IMR-90 (cell line): ENCODE measurements at places on chromosomes 3 and 15. TPM values are rescaled to one million over a fixed set of nuclear protein-coding genes. Genes with fewer than 3 reads are reported as not detected.

GRCh38 chr3:127371334-127371733 lies 83.5 kb upstream of the PRR20G start:
- H3K36me3 ChIP-seq: no peaks in the 10 kb centered on the region
- no peak overlapping the region for H3K27ac ChIP-seq
- H3K4me1 ChIP-seq: no peaks in the 10 kb centered on the region
- H3K27me3 ChIP-seq: peaks cover 9% of the 10 kb centered on the region; the same call in 1 of the 2 replicates
- DNase-seq: no peak

DNA sequence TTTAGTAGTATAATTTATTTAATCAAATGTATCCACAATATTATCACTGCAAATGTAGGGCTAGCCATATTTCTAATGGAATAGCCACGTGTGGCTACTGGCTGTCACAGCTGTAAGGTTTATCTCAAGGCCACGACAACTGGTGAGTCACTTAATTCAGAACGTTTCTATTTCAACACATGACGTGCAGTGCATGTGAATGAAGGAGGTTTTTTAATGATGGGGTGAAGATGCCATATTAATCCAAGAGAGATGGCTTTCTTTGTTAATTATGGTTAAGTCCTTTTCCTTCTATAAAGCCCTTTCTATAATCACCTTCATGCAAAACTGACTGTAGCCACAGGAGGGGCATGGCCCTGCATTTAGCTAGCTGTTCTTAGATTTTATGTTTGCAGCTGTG lies 212.0 kb downstream of the FEZF2 start:
- no peak overlapping the region for H3K27ac ChIP-seq
- H3K4me1 ChIP-seq: peaks cover 2% of the 10 kb centered on the region; the same call in 1 of the 2 replicates
- H3K36me3 ChIP-seq: no peaks in the 10 kb centered on the region

- H3K4me1 ChIP-seq: no peaks in the 10 kb centered on the region
- no peak overlapping the region for H3K27ac ChIP-seq
- DNase-seq: no peak
- H3K36me3 ChIP-seq: no peaks in the 10 kb centered on the region
These were observed 115.2 kb upstream of the SLC6A11 start for GRCh38 chr3:10700821-10701220.

DNA sequence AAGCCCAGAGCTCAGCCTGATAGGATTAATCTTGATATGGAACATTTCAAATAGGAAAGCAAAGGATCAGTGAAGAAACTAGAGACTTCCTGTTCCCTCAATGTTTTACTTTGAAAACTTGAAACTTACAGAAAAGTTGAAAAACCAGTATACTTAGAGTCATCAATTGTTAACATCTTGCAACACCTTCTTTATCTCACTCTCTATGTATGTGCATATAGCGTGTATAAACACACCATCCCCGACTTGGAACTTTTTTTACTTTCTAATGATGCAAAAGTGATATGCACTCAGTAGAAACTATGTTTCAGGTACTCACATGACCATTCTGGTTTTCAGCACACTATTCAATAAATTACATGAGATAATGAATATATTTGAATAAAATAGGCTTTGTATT lies 60.5 kb downstream of the SEC22A start:
- H3K27me3 ChIP-seq: no peaks in the 10 kb centered on the region
- H3K4me3 ChIP-seq: no peak overlapping the region
- H3K27ac ChIP-seq: no peak overlapping the region
- H3K36me3 ChIP-seq: peaks cover 1% of the 10 kb centered on the region; the same call in 1 of the 2 replicates
- no peaks in the 10 kb centered on the region for H3K4me1 ChIP-seq

- H3K4me1 ChIP-seq: no peaks in the 10 kb centered on the region
- no peaks in the 10 kb centered on the region for H3K36me3 ChIP-seq
- no peak for DNase-seq
- H3K27ac ChIP-seq: no peak overlapping the region
- H3K27me3 ChIP-seq: peaks cover 23% of the 10 kb centered on the region
These were observed 4.6 kb downstream of the CFAP100 start for GRCh38 chr3:126399351-126399735.

DNA sequence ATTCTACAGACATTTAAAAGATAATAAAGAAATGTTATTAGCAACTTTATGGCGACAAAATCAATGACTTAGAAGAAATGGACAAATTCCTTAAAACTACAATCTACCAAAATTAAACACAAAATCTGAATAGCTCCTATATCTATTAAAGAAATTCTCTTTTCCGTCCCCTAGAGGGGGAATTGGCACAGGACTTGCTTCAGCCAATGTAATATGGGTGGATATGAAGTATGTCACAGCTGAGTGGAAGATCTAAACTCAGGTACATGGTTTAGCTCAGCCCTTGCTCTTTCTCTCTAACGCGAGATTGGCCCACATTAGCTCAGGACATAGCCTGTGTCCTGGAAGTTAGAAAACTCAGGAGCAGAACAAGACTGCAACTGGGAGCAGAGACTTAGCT lies 79.3 kb downstream of the DNAH12 start:
- no peak for DNase-seq
- H3K4me1 ChIP-seq: no peaks in the 10 kb centered on the region
- H3K4me3 ChIP-seq: no peak overlapping the region
- H3K27ac ChIP-seq: no peak overlapping the region
- no peaks in the 10 kb centered on the region for H3K36me3 ChIP-seq

DNA sequence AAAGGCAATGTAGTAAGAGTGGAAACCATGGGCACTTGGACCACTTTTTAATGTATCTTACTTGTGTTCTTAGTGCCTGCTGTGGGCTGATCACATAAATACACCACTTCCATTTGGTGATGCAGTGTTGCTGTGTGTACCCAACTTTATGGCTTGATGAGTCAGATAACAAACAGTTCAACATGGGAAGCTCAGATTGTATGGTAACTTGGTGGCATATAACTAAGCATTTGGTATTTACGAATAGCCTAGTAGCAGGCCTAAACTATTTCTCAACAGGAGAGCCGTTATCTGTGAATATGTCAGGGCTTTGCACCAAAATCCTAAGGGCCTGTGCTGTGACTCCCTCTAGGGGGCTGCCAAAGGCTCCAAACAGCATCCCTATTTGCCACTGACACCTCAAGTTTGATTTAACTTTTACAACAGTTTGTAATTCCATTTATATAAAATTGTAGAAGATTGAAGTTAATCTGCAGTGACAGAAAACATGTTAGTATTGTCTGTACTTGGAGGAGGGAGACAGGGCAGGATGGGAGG lies 640.4 kb upstream of the CADM2 start:
- no peaks in the 10 kb centered on the region for H3K4me1 ChIP-seq
- H3K27ac ChIP-seq: no peak overlapping the region
- no peaks in the 10 kb centered on the region for H3K36me3 ChIP-seq

DNA sequence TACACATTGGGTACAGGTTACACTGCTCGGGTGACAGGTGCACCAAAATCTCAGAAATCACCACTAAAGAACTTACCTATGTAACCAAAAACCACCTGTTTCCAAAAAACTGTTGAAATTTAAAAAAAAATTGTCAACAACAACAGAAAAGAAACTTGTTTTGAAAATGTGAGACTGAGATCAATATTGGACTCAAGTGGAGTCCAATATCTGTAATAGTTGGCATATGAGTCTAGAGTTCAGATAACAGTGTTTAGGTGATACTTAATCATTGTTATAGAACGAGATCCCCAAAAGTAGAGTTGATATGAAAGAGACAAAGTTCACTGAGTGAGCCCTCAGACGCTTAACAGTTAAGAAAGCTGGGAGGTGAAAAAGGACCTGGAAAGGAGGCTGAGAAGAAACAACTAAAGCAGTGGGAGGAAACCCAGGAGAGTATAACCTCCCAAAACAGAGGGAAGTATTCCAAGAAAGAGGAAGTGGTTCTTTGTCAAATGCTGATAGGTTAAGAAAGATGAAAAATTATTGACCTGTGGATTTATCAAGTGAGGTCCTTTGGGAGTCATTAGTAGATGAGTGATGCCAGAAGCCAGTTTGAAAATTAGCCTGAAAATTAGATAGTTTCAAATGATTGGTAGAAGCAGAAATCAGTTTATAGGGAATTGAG lies 388.6 kb upstream of the DPH6 start:
- H3K36me3 ChIP-seq: no peaks in the 10 kb centered on the region
- H3K27me3 ChIP-seq: no peaks in the 10 kb centered on the region
- no peak overlapping the region for H3K27ac ChIP-seq
- no peaks in the 10 kb centered on the region for H3K4me1 ChIP-seq
- H3K4me3 ChIP-seq: no peak overlapping the region
- no peak for DNase-seq

Gene SPTSSB
- total RNA-seq: not detected in 2 replicates
